ENCODE measurements at places on chromosomes 13 and 19.
A peak's percentile ranks its signal among the peaks of the same experiment; 100 is the strongest.

- peak; percentile 86 for DNase-seq
Measured at GRCh38 chr13:44231786-44232516, 141.7 kb upstream of the SERP2 start.

- DNase-seq, result peak; percentile 49
Measured at GRCh38 chr13:40476175-40476958, 190.1 kb downstream of the FOXO1 start.

DNA sequence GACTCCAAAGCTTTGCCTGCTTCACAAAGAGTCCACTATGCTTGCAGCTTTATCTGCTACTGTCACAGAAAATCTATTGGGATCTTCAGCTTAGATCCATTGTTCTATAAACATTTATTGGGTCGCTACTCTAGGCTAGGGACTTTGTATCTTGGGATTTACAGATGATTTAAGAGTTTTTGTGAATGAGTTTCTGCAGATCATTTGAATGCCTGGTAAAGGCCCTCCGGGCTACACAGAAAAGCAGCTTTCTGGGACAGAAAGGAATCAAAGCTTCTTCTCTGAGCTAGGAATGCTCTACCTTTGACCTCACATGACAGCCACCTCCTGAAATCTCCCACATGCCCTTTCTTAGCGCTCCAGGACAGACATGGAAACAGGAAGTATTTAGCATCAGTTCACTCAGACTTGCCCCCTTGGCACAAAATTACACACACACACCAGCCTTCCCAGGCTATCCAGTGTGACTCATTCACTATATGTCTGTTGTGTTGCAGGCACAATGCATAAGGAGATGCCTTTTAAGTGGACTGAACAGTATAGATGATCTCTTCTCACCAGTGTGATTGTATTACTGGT, 492.4 kb downstream of the DACH1 start:
- no peak for DNase-seq

DNA sequence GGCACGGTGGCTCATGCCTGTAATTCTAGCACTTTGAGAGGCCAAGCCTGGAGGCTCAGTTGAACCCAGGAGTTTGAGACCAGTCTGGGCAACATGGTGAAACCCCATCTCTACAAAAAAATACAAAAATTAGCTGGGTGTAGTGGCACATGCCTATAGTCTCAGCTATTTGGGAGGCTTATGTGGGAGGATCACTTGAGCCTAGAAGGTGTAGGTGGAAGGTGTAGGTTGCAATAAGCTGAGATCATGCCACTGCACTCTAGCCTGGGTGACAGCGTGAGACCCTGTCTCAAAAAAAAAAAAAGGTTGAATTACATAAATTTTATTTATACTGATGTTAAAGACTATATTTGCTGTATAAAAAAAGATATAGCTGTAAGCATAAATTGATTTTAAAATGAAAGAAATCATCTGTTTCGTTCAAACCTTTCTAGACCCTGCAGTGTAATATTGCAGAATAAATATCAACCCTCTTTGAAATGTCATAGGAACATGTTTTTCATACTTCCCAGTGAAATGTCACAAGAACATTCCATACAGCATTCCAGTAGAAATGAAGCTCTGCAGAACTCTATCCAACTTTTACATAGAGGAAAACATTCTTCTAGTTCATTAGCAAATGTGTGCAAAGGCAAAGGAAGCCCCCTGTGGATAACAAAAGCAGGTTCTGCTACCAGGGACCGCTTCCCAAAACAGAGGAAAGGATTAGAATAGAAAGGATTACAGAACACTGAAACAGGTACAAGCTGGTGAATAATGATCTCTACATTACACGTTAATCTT, 76.0 kb downstream of the CAB39L start:
- DNase-seq, result no peak

DNA sequence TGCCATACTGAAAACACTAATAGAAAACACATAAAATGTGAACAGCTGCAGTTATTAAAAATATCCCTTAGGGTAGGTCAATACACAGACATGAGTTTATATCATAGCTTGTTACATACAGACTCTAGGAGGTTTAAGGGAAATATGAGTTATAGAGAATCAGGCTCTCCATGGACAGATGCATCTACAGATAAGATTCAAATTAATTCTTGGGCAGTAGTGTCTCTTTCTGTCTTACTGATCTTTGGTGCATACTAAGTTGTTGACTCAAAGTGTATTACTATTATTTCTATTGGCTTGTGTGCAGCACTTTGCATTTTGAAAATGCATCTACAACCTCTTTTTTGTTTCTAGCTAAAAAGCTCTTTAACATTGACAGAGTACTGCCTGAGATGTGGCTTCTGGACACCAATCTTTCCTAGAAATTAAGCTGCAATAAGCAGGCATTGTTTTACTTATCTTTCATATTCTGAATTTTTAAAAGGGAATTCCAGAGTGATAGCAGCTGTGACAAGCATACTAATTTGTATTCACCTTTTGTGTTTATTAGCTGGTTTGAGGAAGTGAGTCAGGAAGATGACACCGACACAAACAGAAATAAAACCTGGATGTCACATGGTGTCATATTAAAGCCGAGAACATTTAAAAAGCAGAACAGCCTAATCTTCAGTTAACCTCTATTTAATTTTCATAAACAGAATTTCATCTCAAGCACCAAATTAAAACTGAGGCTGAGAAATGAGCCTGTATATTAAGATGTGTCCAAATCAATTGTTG, 399.0 kb downstream of the PCDH9 start:
- no peak for DNase-seq

Measured in AG09309 (cell line).